Activated T-helper 1 cell treated with anti-CD3 and anti-CD28 coated beads, Interleukin-12 subunit alpha, Interleukin-12 subunit beta, Interleukin-2, Interleukin-4 antibody, amounts not matched to agents 30 ng/mL and 10 ng/mL and 1 ng/mL, durations not matched to agents 14 hours and 24 hours and 36 hours (primary cell): ENCODE measurements at places on chromosomes 13 and 19. TPM values are rescaled to one million over a fixed set of nuclear protein-coding genes. Genes with fewer than 3 reads are reported as not detected.
A peak's percentile ranks its signal among the peaks of the same experiment; 100 is the strongest.

DNA sequence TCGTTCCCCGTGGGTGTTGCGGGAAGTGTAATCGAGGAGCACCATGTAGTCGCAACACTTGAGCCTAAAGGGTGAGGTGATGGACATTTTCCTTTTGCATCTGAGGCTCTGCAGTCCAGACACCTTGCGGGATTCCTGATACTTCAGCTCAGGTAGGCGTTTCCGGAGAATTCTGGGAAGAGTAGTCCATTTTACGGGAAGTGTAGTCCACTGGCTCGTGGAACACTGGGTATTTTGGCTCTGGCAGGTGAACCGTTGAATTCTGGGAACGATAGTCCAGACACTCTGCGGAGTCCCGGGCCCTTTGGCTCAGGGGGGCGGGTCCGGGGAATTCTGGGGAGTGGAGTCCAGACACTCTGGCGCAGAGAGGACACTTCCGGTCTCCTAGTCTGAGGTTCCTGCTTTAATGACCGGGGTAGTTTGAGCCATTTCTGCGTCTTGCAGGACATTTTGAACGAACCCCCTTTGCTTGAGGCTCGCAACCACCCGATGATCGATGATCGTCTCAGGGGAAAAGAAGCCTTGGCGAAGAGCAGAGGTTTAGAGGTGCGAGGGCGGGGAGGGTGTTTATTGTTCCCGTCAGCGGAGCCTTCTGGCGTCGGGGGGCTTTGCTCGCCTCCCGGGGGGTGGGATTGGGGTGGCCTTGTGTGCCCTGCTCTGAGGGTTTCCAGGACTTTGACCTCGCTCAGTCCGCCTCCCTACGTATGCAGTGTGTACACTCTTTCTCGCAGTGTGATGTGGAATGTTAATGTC, at the start of gene ZNF223:
Gene ZNF223 (plus strand): TSS at position 387 of the 753 bp plus-strand sequence. CDS start 3,141 bp downstream, outside the sequence.
- DNase-seq = no peak

DNA sequence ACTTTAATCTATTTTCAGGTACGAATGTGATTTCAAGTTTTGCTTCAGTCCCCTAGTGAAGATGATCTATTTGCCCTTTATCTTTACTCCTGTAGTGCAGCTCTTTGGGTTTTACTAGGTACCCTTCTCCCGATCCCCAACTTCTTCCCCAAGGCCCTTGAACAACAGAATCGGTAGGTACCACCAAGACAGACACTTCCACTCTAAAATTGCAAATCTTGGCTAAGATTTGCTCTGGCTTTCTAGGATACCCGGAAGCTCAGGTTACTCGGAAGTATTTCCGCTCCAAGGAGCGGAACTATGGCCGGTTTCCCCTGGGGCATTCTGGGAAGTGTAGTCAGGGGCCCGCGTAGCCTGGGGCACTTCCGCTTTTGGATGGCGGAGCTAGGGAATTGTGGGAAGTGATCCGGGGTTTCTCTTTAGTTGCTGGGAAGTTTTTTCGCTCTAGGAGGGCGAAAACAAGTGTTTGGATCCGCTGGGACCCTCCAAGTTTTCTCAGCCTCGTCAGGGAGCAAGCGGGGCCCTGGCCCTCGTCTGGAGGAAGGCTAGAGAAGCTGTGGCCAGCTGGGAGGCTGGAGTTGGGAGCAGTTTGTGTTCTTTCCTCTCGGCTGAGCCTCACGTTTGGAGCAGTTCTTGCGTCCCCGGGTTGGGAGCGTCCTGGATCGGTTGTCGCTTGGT, 5.1 kb upstream of the ZNF227 start:
- peak; percentile 73 for DNase-seq

- DNase-seq = no peak
Observed at GRCh38 chr13:76438050-76438449, 448.2 kb downstream of the KCTD12 start.

The CACNA1A gene
- total RNA-seq = 0.32 and 0.47 TPM in 2 replicates

The ZNF701 gene
- 16.0 and 18.3 TPM in 2 replicates for total RNA-seq
